ENCODE measurements at places on chromosomes 4 and X. TPM values are rescaled to one million over a fixed set of nuclear protein-coding genes. Genes with fewer than 3 reads are reported as not detected.
A peak's percentile ranks its signal among the peaks of the same experiment; 100 is the strongest.

SYP gene
- total RNA-seq: 7.4 TPM

STAG2 gene
- total RNA-seq: 71.4 TPM

MAGEC2 gene
- not detected for total RNA-seq

TCP11X1 gene
- total RNA-seq: not detected

UGT2B11 gene
- total RNA-seq: not detected

ITGB1BP2 gene
- total RNA-seq: 0.66 TPM

DNA sequence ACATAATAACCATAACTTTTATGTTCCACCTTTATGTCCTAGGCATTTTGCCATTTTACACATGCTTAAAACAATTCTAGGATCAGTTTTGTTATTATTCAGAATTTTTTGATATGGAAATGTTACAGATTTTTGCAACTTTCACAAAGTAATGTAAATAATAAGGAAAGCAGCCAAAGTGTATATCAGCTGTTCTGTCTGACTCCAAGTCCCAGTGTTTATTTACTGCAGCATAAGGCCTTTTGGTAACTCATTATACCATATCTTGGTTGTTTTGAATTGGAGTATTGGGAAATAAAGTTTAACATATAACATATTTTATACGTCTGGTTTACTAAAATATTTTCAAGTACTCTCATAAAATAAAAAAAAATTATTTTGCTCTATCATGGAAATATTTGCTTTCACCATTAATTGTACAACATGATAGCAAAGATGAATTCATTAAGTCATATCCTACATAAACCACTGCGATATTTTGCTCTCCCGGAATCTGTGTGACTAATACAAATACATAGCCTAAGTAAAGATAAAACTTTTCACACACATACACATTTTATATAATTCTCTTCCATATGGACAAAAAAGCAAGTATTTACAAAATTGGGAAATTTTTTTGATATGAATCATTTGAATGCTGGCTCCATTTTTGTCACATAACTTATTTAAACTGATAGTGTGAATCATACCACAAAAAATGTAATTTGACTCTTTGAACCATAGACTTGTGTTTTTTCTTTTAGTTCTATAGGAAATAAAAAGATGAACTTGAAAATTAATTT, 399.0 kb downstream of the PABPC4L start:
- H3K4me3 ChIP-seq: no peak overlapping the region
- H3K36me3 ChIP-seq: no peaks in the 10 kb centered on the region
- no peaks in the 10 kb centered on the region for H3K27me3 ChIP-seq
- no peaks in the 10 kb centered on the region for H3K4me1 ChIP-seq

GRCh38 chrX:115563633-115564162, 2.7 kb downstream of the PLS3 start:
- H3K27ac ChIP-seq: peak overlapping the region; percentile 95
- peaks cover 40% of the 10 kb centered on the region for H3K27me3 ChIP-seq
- DNase-seq: no peak
- peaks cover 17% of the 10 kb centered on the region for H3K4me1 ChIP-seq
- no peak overlapping the region for H3K4me3 ChIP-seq
- H3K36me3 ChIP-seq: no peaks in the 10 kb centered on the region

DNA sequence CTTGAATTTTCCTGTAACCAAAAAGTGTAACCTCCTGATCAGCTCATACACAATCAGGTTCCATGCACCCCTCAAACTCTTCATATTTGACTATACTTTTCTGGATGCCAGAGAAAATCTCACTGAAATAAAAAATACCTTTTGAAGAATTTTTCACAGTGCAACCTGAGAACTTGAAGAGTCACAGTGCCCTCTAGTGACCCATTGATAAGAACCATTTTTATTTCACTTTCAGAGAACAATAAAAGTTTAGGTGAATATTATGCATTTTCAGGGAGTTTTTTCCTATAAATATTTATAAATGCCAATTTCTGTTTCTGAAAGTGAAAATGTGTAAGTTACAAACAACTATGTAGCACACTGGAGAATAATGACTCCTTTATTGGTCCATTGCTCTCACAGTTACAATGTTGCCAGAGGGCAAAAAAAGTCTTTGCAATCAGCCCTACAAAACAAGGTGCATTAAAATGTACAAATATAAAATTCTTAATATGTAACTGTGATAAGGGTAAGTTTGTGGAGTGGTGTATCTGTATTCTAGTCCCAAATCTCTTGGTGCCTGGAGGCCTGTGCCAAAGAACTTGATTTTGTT, 153.6 kb upstream of the INTU start:
- DNase-seq: no peak
- no peak overlapping the region for H3K27ac ChIP-seq
- no peaks in the 10 kb centered on the region for H3K36me3 ChIP-seq
- no peaks in the 10 kb centered on the region for H3K27me3 ChIP-seq
- no peaks in the 10 kb centered on the region for H3K4me1 ChIP-seq

DNA sequence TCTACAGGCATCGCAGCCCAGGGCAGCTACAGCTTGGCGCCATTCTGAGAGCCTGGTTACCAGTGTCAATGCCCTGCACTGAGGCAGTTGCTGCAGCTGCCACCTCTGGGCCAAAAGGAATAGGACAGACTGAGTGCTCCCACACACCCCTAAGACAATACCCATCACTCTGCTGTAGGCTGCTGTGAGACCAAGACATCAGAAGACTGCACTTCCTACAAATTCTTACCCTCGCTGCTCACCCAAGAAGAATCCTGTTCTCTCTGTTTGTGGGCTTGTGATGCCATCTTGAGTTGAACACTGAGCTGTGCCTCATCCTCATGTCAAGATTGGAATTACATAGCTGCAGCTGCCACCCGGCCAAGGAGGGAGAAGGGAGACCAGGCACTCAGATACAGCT, 1847.0 kb upstream of the PCDH10 start:
- H3K27me3 ChIP-seq: no peaks in the 10 kb centered on the region
- H3K27ac ChIP-seq: no peak overlapping the region
- no peaks in the 10 kb centered on the region for H3K36me3 ChIP-seq
- DNase-seq: no peak
- no peak overlapping the region for H3K4me3 ChIP-seq

- H3K36me3 ChIP-seq: no peaks in the 10 kb centered on the region
- H3K4me1 ChIP-seq: no peaks in the 10 kb centered on the region
- DNase-seq: no peak
- H3K27ac ChIP-seq: no peak overlapping the region
- no peak overlapping the region for H3K4me3 ChIP-seq
These were observed 89.1 kb downstream of the AKAP4 start for GRCh38 chrX:50111742-50112141.

DNA sequence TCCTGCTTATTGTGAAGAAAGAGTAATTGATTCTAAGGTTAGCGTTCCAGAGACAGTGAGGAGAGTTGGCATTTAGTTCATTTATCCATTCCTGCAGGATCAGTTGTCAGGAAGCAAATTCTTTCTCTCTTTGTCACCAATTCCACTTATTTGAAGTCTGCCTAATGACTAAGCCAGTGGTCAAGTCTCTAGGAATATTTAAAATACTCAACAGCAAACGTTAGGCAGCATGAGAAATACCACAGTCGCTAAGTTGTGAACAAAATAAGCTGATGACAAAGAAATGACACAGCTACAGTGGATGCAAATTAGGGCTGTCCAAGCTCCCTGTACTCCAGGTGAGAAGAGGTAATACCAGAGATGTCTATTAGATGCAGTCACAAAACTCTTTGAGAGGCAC, 6.6 kb upstream of the MAGEB17 start:
- no peak overlapping the region for H3K27ac ChIP-seq
- no peaks in the 10 kb centered on the region for H3K27me3 ChIP-seq
- no peak for DNase-seq
- H3K36me3 ChIP-seq: no peaks in the 10 kb centered on the region
- H3K4me1 ChIP-seq: no peaks in the 10 kb centered on the region
- H3K4me3 ChIP-seq: no peak overlapping the region

DNA sequence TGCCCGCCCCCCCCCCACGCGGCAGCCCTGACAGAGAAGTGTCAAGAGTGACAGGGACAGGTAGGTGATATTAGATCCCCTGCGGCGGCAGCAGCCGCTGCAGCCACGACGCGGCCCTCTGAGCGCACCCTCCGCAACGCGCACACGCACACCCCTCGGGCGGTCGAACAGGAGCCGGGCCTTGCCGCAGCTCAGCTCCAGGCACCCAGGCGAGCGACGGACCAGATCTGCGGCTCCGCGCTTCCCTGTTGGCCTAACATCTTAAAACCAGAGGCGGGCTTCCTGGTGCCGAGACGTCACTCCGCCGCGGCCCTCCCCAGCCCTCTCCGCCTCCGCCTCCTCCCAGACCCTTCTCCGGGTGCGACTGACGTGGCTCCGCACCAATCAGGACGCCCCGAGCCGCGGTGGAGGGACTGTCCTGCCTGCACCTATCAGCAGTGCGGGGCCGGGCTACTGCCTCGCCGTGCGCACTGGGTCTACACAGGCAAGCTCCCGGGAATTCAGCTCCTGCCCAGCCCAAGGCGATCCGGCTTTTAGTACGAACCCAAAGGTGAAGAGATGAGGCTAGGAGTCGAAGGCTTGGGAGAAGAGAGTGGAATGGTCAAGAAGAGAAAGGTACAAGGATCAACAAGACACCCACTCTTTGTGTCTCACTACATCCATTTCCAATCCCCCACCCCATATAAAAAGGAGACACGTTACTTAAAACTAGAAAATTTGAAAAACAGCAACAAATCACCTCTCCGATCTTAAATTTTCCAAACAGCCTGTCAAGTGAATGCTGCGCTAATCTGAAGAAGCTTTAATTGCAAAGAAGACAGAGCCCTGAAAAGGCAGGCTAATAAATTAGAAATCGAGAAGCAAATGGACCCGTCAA, at the start of gene PITX2:
TSS of gene PITX2 (minus strand) at position 237 of the 877 bp plus-strand sequence. CDS start 617 bp downstream, outside the sequence.
- H3K36me3 ChIP-seq: no peaks in the 10 kb centered on the region
- peaks cover 4% of the 10 kb centered on the region for H3K27me3 ChIP-seq
- H3K4me1 ChIP-seq: peaks cover 21% of the 10 kb centered on the region
- peak within 1 kb of the TSS; percentile 29 for H3K4me3 ChIP-seq

DNA sequence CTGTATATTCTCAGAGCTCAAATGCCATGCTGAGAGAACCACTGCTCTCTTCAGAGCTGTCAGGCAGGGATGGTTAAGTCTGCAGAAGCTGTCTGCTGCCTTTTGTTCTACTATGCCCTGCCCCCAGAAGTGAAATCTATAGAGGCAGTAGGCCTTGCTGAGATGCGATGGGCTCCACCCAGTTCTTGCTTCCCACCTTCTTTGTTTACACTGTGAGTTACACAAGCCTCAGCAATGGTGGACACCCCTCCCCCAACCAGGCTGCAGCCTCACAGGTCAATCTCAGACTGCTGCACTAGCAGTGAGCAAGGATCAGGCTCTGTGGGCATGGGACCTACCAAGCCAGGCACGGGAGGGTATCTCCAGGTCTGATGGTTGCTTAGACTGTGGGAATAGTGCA, 271.6 kb downstream of the CENPC start:
- no peaks in the 10 kb centered on the region for H3K36me3 ChIP-seq
- H3K4me1 ChIP-seq: no peaks in the 10 kb centered on the region

- no peaks in the 10 kb centered on the region for H3K27me3 ChIP-seq
- no peak for DNase-seq
- no peak overlapping the region for H3K27ac ChIP-seq
- H3K4me3 ChIP-seq: no peak overlapping the region
- H3K36me3 ChIP-seq: no peaks in the 10 kb centered on the region
- H3K4me1 ChIP-seq: peaks cover 4% of the 10 kb centered on the region
These were observed 5.8 kb downstream of the MECP2 start for GRCh38 chrX:154091678-154092077.

GRCh38 chr4:81508411-81509185, 36.9 kb upstream of the RASGEF1B start:
- no peak for DNase-seq
- no peaks in the 10 kb centered on the region for H3K27me3 ChIP-seq
- no peaks in the 10 kb centered on the region for H3K36me3 ChIP-seq
- no peak overlapping the region for H3K27ac ChIP-seq
- H3K4me1 ChIP-seq: peaks cover 10% of the 10 kb centered on the region

GRCh38 chr4:83558059-83558653, 22.2 kb downstream of the GPAT3 start:
- H3K36me3 ChIP-seq: no peaks in the 10 kb centered on the region
- no peak overlapping the region for H3K4me3 ChIP-seq
- DNase-seq: no peak
- H3K4me1 ChIP-seq: no peaks in the 10 kb centered on the region

- no peaks in the 10 kb centered on the region for H3K4me1 ChIP-seq
- H3K27me3 ChIP-seq: no peaks in the 10 kb centered on the region
- H3K4me3 ChIP-seq: no peak overlapping the region
- no peak overlapping the region for H3K27ac ChIP-seq
- H3K36me3 ChIP-seq: no peaks in the 10 kb centered on the region
- no peak for DNase-seq
These were observed 149.8 kb upstream of the ARHGEF9 start for GRCh38 chrX:63934791-63935190.

DNA sequence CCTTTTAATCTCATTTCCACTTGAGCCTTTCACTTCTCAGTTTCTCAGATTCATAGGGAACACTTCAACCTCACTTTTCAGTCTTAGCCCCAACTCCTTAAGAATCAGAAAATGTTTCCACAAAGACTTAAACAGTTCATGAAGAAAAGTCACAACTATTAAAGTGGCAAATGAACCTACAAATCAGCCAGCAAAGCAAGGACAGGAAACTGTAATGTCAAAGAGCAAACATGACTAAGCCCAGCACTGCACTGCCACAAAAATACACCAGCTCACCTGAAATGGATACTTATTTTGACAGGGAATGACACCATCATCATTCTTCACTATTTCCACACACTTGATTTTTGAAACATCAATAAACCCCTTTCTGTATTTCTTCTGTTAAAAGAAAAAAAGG, 41.8 kb upstream of the TXK start:
- no peaks in the 10 kb centered on the region for H3K27me3 ChIP-seq
- H3K4me3 ChIP-seq: no peak overlapping the region
- H3K27ac ChIP-seq: no peak overlapping the region
- H3K36me3 ChIP-seq: peaks cover 9% of the 10 kb centered on the region
- no peak for DNase-seq

DNA sequence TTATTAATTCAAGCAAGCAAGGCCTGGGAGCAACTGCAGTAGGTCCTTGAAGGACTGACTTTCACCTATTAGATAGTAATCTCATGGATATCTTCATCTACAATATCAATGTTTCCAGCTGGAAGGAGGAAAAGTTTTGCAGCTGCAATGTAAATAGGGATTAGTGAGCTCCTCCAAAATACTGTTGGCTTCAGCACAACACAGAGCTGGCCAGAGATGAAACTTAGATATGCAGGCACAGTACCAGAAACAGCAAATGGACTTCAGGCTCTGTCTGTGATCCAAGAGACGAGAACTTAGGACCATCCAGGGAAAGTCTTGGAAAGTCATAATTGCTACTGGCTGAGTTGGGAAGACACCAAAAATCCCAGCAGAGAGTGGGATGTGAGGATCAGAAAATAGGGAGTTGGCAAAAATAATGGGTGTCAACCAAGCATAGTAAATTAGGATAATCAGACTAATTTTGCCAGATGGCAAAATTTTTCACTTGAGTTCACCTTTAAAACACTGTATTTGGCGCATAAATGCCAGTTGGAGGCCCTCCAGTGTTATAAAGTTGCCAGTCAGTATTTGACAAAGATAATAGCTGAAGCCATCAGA, 57.5 kb downstream of the PARM1 start:
- H3K27me3 ChIP-seq: no peaks in the 10 kb centered on the region
- H3K4me1 ChIP-seq: no peaks in the 10 kb centered on the region
- DNase-seq: no peak
- H3K27ac ChIP-seq: no peak overlapping the region
- no peaks in the 10 kb centered on the region for H3K36me3 ChIP-seq
